T-helper 1 cell (primary cell): ENCODE measurements at places on chromosomes 2 and 18.

- DNase-seq = no peak
These were observed 95.0 kb downstream of the MAPRE2 start for GRCh38 chr18:35136248-35136647.

DNA sequence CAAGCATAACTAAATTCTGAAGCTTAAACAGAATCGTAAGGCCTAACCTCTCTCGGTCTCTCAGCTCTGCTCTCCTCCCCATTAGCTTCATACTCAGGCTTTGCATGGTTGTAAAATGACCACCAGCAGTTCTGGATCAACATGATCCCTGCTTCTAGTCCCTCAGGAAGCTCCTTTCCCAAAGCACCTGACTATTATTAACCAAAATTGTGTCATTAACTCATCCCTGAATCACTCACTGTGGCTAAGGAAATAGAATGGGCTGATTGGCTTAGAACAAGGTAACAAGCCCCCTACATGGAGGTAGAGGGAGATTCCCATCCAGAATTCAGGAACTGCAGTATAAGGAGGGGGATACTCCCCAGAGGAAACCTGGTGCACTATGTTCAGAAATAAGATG is 448.3 kb downstream of the ARHGAP15 start:
- DNase-seq = no peak

DNA sequence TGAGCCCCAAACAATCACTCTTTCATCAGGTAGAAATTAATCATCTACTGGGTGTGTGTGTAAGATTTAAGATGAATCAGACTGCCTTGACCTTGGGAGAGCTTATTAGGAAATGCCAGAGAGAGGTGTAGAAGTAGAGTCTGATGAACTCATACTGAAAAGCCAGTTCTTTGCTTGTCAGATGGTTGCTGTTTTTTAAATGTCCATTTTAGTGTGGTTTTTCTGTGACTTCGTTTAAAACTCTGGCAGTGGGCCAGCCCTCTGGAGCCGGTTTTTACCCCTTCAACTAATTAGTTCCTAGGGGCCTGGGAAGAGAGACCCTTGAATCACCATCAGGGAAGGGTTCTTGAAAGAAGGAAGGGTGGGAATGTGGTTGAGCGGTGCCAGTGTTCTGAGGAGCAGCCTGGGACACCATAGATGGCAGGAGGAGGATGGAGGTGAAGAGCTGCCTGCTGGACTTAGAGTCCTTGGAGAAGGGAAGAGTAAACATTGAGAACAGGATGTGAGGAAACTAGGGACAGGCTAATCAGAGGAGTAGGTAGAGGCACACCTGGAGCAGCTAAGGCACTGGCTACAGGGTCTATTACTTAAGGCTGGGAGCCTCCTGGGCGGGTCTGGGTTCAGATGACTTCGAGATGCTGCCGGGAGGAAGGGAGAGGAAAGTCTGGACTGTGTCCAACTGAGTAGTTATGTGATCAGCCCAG is 66.1 kb downstream of the LRRFIP1 start:
- DNase-seq = peak; percentile 55

DNA sequence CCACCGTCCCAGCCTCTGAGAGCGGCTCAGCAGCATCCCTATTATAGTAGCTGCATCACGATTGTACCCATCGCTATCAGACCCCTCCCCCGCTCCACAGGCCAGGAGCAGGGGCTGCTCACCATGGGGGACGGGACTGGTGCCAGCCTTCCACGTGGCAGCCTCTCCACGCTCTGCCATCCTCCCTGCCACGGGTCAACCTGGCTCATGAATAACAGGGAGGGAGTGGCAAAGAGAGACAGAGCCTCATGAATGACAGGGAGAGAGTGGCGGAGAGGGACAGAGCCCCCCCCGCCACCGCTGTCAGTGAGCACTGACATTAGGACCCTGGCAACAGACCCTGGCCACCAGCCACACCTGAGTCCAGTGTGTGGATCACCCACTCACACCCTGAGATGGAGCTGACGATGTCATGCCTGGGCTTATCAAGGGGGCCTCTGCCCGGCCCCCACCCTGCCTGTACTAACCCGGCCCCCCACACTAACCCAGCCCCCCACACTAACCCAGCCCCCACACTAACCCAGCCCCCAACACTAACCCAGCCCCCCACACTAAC is 16.9 kb downstream of the CROCC2 start:
- no peak for DNase-seq

DNA sequence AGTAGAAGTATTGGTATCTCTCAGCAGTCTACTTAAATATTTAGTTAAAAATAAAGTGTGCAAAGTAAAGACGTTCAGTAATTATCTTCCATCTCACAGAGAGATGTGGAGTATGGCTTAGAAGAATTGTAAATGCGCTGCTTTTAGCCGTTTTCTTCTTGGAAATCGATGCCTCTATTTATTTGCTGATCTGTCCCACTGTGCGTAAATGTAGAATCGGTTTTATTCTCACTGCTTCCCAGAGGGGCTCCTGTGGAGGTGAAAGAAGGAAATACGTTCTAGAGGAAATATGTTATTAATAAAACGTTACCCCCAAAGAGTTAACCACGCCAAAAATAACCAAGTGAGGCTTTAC is 1.9 kb downstream of the NPAS2 start:
- no peak for DNase-seq

- no peak for DNase-seq
These were observed 111.5 kb downstream of the MBD5 start for GRCh38 chr2:148132412-148132811.

GRCh38 chr2:149082079-149082478 is 43.6 kb downstream of the LYPD6B start:
- DNase-seq = no peak

- DNase-seq = no peak
These were observed 8.1 kb upstream of the CYP26B1 start for GRCh38 chr2:72155737-72156136.

DNA sequence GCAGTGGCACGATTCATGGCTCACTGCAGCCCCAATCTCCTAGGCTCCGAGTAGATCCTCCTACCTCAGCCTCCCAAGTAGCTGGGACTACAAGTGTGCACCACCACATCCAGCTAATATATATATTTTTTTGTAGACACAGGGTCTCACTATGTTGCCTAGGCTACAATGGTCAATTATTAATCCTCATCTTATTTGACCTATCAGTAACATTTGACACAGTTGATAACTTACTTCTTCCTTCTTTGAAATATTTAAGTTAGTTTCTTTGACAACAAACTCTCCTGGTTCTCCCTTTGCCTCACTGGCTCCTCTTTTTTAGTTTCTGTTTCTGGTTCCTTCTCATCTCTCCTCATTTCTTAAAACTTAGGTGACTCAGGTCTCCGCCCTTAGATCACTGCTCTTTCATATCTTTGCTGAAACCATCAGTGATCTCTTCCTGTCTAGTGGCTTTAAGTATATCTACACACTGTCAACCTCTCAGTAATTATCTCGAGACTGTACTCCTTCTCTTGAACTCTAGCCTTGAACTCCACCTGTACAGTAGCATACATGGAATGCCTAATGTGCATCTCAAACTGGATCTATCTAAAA is 11.5 kb downstream of the PGAP1 start:
- DNase-seq = no peak

GRCh38 chr2:10548626-10549025 is 100.5 kb upstream of the ODC1 start:
- no peak for DNase-seq
